Fibroblast of lung (primary cell): ENCODE measurements at places on chromosomes 11 and 22. TPM values are rescaled to one million over a fixed set of nuclear protein-coding genes. Genes with fewer than 3 reads are reported as not detected.

The CCDC86 gene
- 7.2 and 7.4 TPM in 2 replicates for total RNA-seq

The ZNF280B gene
- 0.33 and 0.77 TPM in 2 replicates for total RNA-seq

The CALCA gene
- total RNA-seq, result not detected in 2 replicates

The ZBTB3 gene
- total RNA-seq, result 13.4 and 14.4 TPM in 2 replicates

The THY1 gene
- total RNA-seq, result 105 and 292 TPM in 2 replicates

DNA sequence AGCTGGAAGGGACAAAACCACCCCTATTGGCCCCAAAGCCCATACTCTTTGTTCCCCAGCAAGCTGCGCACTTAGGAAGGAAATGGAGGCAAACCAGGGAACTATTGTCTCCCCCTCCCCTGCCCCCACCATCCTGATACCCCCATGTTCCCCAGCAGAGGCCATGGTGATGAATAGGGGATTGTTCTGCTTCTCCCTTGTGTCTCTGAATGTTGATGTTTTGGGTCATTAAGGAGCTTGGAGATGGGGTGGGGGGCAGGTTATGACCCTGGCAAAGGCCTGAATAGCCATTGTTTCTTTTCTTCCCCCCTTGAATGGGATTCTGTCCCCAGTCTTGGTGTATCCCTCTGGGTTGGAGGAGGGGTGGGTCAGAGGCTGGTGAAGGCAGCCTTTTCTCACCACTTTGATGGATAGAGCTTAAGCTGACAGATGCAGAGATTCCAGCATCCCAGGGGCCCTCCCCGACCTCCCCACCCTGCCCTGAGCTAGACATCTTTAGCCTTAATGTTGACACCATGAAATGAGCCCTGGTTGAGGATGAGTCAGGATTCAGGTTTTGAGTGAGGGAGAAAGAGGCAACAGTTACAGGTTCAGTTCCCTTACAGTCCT, 8.3 kb downstream of the DTX4 start:
- DNase-seq, result no peak

GRCh38 chr11:112265659-112266409, 5.2 kb upstream of the PLET1 start:
- no peak for DNase-seq

DNA sequence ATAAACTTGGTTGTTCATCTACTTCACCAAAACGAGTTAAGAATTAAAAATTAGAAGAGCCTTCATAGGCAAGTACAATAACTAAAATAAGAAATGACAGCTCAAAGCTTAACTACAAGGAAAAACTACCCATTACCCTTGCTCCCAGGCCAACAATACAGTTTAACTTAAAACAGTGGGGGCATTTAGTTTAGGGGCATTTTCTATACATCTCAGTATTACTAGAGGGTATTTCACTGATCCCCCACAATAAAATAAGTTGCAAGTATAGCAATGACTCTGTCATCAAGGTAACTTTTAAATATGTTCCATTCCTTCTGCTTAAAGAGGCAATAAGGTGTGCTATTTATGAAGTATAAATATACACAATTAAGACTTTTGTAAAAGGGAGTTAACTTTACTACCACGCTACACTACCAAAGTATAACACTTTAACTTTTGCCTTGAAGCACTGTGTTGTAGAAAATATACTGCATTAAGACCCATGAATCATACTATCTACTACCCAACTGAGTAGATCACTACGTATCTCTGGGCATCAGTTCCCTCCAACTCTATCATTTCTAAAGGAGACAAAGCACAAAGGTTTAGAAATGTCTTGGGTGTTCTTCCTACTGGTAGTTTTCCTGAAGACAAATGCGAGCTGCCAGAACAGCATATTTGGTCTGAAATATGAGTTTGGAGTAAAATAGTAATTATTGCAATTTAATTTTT, 29.8 kb downstream of the CHORDC1 start:
- no peak for DNase-seq

- DNase-seq, result no peak
Observed at GRCh38 chr11:17595526-17596309, 48.7 kb downstream of the OTOG start.

- DNase-seq, result no peak
Observed at GRCh38 chr11:74471668-74472429, 4.5 kb upstream of the KCNE3 start.

DNA sequence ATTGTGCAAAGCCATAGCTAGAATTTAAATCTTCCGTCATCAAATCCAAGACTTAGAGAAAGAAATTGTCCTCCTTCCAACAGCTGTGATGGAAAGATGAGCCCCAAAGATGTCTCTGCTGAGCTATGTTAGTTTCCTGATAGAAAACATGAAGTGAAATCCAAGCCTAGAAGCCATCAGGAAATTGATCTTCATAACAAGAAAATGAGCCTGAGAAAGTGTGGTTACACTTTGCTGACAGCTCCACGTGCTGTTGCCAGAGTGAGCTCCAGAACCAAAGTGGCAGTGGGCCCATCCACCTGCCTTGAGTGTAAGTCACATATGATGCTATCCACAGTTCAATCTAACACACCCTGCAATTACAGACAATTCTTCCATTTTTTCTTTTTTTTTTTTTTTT, 58.0 kb upstream of the UBASH3B start:
- DNase-seq, result no peak
